ENCODE measurements at places on chromosomes 11 and 22.
A peak's percentile ranks its signal among the peaks of the same experiment; 100 is the strongest.

- peak; percentile 38 for DNase-seq
Observed at GRCh38 chr22:17085277-17086181, 729 bp downstream of the IL17RA start.

DNA sequence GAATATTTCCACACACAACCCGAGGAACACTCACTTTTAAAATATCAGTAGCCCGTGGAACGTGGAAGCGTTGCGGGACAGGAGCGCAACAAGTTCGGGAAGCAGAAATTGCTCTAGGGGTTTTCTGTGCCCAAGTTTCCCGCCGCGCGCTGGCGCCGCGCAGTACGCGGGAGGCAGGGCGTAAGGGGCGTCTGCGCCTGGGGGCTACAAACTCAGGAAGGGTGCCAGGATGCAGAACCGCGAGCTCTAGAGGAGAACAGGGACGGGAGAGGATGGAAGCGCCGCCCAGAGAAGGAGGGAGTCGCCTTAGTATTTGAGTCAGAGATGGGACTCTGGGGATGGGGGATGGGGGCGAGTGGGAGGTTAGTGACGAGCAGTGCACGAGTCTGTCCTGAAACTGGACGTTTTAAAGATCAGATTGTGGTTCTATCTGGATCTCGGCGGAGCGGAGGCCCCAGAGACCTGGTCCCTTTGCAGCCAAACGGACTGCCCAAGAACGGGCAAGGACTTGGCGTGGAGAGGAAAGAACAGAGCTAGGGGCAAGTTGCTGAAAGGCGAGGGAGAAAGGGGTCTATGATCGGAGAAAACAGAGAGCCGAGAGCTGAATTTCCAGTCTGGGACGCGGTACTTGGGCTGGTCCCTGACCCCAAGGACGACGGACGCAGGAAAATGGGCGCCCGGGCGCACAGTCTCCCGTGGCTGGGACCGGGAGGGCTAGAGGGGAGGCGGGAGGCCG lies 4.7 kb downstream of the BSX start:
- no peak for DNase-seq

- DNase-seq, result no peak
Observed at GRCh38 chr22:20022231-20022977, 1.5 kb downstream of the TANGO2 start.

GRCh38 chr22:27668828-27669797 lies 132.4 kb downstream of the MN1 start:
- DNase-seq, result peak; percentile 97

DNA sequence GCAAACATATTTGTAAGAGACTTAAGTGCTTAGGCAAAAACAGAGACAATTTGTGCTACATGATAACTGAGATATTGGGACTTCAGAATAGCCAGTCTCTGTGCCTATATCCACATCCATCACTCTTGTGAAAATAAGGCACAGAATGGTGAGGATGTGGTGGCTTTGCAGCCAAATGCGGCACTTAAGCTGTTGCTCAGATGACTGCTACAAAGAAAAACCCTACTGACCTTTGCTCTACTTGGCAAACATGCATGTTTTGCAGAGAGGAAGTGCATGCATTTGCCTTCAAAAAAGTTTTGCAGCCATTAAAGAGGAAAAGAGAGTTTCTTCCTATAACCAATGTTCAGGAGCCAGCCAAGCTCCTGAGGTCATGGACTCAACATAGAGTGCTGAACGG lies 675.0 kb upstream of the KIRREL3 start:
- peak; percentile 60 for DNase-seq

- DNase-seq, result no peak
Observed at GRCh38 chr11:108921211-108921610, 256.3 kb downstream of the DDX10 start.

DNA sequence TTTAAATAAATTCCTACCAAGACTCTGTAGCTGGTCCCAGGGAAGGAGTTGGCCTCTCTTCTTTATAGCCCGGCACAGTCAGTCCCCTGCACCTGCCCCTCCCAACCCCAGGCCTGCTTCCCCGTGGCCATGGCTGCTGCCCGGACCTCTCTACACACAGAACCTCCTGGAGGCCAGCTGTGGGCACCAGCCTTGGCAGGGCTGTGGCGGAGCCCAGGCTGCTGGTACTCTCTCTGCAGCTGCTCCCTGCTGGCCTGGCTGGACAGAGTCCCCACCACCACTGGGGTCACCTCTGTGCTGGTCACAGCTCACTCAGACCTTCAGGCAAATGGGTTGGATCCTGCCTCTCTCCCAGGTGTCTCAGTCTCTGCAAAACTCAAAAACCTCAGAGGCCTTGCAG lies 69.3 kb downstream of the LRP5 start:
- no peak for DNase-seq

DNA sequence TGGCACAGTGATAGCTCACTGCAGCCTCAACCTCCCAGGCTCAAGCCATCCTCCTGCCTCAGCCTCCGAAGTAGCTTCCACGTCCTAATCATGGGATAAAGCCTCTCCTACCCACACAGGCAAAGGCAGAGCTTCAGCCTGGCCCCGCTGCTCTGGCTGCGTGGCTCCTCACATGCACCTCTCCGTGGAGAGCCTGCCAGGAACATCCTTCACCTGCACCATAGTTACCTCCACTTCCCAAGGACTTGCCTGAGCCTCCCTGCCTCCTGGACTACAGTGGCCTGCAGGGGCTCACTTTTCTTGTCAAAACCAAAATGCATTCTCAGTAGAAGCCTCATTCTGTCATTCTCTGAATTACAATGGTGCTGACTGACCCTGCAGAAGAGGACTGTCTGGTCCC lies 6.5 kb downstream of the C11orf16 start:
- no peak for DNase-seq

- DNase-seq, result no peak
Observed at GRCh38 chr11:1817511-1817910, 17.3 kb upstream of the SYT8 start.

- no peak for DNase-seq
Observed at GRCh38 chr11:110373051-110373702, 56.6 kb upstream of the FDX1 start.

- DNase-seq, result no peak
Observed at GRCh38 chr22:48319321-48320047, 1508.2 kb downstream of the BRD1 start.

DNA sequence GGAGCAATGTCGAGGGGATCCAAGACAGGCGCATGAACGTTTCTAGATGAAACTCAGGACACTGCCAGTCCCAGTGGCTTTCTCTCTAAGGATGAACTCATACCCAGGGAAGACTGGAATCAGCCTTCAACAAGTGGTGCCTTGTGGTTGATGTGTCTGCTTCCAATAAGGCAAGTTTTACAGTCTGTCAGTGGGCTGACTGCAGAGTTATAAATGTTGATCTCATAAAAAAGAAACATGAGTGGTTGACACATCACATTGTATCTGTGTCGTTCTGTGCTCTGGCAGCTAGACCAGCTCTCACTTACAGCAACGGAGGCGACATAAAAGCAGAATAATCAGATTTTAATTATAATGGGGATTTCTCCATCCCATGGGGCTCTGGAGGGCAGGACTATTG lies 96.7 kb downstream of the SNX19 start:
- no peak for DNase-seq

- DNase-seq, result no peak
Observed at GRCh38 chr11:15692739-15693138, 578.0 kb downstream of the INSC start.

- no peak for DNase-seq
Observed at GRCh38 chr11:126072141-126072741, 9.6 kb upstream of the CDON start.
